ENCODE measurements at places on chromosomes 7 and 10.

DNA sequence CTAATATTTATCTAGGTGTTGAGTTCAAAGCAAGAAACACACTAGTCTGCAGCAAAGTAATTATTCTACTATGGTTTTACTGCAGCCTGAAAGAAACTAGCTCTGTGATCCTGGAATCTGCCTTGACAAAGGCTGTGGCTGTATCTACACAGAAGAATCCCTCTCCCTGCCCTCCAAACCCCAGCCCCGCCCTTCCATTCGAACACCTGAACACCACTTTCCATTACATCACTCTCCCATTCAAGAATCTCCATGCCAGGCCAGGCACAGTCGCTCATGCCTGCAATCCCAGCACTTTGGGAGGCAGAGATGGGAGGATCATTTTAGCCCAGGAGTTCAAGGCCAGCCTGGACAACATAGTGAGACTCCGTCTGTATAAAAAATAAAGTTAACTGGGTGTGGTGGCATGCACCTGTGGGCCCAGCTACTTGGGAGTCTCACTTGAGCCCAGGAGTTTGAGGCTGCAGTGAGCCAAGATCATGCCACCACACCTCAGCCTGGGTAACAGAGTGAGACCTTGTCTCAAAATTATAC lies 23.3 kb downstream of the LRRC20 start:
- DNase-seq, result no peak

DNA sequence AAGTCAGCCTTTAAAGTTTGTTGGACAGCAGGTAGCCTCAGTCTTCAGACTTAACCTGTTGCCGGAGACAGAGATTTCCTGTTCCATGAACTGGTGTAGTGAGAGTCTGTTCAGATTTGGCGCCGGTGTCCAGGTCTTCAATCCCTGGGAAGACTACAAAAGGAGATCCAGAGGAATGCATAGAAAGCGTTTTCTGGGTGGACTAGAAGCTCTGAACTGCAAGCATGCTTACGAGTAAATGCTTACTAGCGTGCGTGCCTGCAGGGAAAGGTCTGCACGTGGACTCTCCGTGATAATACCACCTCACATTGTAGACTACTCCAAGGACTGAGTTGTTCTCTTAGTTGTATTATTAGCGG lies 878 bp downstream of the GLRX3 start:
- DNase-seq, result no peak

DNA sequence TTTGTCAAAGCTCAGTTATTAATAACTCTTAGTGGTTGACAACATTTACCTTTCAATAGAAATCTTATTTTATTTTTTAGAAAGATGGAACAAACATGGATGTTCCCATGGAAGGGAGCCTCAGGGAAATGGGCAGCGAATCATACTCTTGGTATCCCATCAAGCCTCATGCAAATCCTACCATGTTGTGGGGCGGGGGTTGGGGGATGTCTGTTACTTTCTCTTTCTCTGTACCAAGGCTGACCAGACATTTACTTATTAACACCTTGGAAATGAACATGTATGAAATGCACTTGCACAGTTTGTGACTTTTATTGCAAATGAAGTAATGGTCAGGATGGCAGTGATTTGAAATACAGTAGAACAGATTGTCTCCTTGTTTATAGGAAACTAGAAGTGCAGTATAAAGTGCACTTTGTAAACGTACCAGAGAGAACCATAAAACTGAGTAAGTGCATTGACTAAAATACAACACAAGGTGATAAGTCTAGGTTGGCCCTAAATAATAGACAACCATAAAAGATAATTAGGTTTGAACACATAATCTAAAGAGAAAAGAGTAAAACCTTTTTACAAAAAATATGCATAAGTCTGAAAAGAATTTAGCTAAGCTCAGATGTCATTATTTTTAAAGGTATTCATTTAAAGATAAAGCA lies 32.4 kb downstream of the SEMA3D start:
- DNase-seq, result no peak

- peak; percentile 65 for DNase-seq
Measured at GRCh38 chr7:5634107-5634950, 147.1 kb downstream of the RNF216 start.

- DNase-seq, result no peak
Measured at GRCh38 chr7:36016648-36017047, 136.4 kb upstream of the EEPD1 start.

DNA sequence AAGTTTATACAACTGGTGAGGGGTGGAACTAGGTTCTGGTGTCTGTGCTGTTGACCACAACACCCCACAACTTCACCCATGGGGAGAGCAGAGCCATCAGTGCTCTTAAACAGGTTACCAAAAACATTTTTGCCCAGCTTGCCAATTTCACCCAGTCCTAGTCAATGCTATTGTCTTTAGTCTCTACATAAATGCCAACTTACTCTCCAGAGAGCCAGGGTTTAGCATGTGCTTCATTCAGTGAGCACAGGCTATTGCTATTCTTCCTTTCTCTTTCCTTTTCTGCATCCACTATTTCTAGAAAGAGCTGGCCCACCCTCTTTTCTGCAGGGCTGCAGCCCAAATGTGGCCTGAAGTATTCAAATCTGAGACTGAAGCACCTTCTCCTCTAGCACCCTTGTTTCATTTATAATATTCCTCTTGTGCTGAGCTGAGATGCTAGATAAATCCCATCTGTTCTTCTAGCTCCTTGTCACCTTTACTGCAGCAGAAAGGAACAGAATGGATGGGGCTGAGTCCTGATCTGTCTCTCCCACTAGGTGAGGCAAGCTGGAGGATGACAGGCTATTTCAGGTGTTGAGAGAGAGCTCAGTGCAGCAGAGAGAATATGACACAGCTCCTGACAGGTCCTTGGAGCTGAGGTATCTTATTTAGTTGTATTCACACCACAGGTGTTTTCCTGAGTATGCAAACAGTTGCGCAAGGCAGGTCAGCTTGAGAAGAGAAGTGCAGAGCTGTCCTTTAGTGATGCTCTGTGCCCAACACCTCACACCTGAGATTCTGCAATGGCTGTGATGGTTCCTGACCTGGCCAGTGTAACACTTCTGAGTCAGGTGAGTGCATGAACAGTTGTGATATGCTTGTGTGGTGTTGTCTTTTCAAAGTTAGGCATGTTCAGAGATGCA lies 819.2 kb downstream of the CCSER2 start:
- DNase-seq, result no peak

DNA sequence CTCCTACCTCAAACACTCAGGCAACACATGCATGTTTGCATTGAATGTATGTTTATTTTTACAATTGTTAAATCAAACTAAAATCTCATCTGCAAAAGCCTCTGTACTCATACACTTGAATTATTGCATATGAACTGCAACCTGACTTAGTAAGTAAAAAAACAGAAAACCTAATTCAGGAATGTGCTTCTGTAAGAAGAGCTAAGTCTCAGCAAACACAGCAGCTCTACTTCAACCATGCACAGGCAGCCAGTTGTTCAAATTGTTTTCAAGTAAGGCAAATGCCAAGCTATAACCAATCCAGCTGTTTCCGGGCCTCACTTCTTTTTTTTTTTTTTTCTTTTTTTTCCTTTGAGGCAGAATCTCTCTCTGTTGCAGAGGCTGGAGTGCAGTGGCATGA lies 93.5 kb upstream of the MALRD1 start:
- DNase-seq, result no peak

DNA sequence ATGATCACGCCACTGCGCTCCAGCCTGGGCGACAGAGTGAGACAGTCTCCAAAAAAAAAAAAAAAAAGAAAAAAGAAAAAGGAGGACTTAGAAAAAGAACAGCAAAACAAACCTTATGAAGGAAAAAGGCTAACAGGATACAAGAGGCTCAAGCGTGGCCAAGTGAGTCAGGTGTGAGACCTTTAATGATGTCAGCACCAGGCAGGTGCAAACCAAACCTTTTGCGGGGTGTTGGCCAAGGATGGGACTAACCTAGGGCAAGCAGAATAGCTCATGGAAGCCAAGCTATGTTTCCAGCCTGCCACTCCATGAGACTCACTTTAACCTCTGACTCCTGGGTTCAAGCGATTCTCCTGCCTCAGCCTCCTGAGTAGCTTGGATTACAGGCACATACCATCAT lies 11.3 kb upstream of the GNA12 start:
- no peak for DNase-seq

DNA sequence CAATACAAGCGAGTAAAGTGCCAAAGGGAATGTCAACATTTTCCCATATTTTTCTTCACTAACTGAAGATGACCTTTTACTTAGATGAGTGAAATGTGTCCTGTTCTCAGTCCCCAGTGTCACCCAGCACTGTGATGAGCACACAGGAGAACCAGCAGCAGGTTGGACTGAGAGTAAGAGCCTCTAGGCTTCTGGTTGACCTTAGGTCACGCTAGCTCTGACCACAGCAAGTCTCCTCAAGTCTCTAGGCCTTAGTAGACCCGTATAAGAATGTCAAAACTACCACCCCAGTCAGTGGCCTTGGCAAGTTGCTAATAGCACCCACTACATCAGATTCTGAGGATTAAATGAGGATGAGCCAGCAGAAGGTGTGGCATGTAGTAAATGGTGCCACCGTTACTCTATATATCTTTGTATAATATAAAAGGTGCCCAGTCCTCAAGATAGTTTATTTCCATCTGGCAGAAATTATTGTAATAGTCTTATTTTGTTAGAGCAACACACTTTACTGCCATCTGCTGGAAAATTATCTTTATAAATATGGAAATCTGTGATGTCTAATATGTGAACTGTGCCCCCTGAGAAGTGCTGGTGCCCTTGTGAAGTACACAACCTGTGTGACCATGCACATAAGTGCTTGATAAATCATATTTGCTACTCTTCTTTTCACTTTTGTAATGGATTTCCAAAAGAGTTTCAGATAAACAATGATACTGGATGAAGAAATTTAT lies 75.7 kb downstream of the SPAG6 start:
- DNase-seq, result no peak

Measured in C1 segment of cervical spinal cord (tissue), 14 donors.